ENCODE measurements at places on chromosomes 1 and 21.
A peak's percentile ranks its signal among the peaks of the same experiment; 100 is the strongest.

- no peak overlapping the region for H3K27ac ChIP-seq
- H3K4me3 ChIP-seq = no peak overlapping the region
- H3K36me3 ChIP-seq = no peaks in the 10 kb centered on the region
- no peaks in the 10 kb centered on the region for H3K4me1 ChIP-seq
- DNase-seq = no peak
These were observed 435.4 kb downstream of the MATN1 start for GRCh38 chr1:30287976-30288375.

GRCh38 chr1:35599411-35599810 is 26.3 kb downstream of the TFAP2E start:
- DNase-seq = no peak
- no peaks in the 10 kb centered on the region for H3K4me1 ChIP-seq
- H3K27ac ChIP-seq = no peak overlapping the region
- peaks cover 67% of the 10 kb centered on the region for H3K36me3 ChIP-seq
- no peak overlapping the region for H3K4me3 ChIP-seq

DNA sequence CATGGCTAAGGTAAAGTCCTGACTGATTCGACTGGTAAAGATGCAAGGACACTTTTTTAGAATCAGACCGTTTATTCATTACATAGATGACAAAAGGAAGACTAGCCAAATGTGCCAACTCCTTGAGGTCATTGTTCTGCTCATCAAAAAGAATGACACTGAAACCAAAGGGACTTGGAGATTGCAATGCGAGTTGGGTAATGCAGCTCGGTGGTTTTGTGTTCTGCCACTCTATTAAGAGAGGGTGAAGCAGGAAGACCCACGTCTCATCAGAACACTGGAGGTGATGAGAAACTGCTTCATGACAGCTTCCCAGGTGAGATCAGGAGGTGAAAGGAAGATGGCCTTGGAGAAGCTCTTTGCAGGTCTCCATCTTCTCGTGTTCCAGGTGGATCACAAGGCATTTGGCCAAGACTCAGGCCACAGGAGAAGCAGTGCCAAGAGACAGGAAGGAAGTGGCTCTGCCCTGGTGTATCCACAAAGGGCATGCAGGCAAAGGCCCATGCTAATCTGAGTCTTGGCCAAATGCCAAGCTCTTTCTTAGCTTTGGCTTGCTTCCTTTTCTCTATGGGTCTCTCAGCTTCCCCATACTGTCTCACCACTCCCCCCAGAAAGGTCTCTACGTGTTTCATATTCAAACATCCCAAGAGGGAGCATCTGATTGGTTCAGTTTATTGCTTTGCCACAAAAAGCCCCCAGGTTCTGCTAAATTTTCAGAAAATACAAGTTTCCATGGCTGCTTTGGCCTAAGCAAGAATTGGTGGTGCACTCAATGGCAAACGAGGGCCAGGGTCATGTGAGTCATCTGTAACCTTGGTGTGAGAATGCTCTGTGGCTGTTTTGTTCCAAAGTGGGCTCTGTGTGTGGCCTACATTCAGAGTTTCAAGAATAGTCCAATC is 5.7 kb upstream of the CCT8 start:
- peaks cover 8% of the 10 kb centered on the region for H3K4me1 ChIP-seq
- DNase-seq = peak; percentile 29
- H3K4me3 ChIP-seq = no peak overlapping the region
- H3K27ac ChIP-seq = peak overlapping the region; percentile 6
- no peaks in the 10 kb centered on the region for H3K36me3 ChIP-seq

DNA sequence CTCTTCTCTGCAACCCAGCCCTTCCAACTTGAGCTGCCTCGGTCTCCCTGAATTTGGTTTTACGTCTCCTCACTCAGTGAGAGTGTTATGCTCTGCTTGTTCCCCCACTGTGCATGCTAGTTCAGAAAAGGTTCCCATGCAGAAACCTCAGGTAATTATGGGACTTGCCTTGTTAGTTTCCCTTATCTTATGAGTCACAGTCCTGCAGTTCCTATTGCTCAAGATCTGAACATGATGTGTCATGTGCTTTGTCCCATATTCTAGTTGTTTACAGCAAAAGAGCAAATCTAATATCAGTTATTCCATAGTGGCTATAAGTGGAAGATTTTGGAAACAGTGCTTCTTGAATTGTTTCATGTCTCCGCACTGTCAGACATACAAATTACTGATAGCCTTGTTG is 74.4 kb downstream of the DUSP10 start:
- no peaks in the 10 kb centered on the region for H3K36me3 ChIP-seq
- peaks cover 3% of the 10 kb centered on the region for H3K4me1 ChIP-seq
- H3K4me3 ChIP-seq = no peak overlapping the region
- peak; percentile 85 for DNase-seq
- H3K27ac ChIP-seq = no peak overlapping the region

GRCh38 chr21:42558846-42559245 is 45.2 kb downstream of the SLC37A1 start:
- no peak overlapping the region for H3K4me3 ChIP-seq
- peaks cover 38% of the 10 kb centered on the region for H3K4me1 ChIP-seq
- no peak for DNase-seq
- no peaks in the 10 kb centered on the region for H3K36me3 ChIP-seq
- H3K27me3 ChIP-seq = no peaks in the 10 kb centered on the region

DNA sequence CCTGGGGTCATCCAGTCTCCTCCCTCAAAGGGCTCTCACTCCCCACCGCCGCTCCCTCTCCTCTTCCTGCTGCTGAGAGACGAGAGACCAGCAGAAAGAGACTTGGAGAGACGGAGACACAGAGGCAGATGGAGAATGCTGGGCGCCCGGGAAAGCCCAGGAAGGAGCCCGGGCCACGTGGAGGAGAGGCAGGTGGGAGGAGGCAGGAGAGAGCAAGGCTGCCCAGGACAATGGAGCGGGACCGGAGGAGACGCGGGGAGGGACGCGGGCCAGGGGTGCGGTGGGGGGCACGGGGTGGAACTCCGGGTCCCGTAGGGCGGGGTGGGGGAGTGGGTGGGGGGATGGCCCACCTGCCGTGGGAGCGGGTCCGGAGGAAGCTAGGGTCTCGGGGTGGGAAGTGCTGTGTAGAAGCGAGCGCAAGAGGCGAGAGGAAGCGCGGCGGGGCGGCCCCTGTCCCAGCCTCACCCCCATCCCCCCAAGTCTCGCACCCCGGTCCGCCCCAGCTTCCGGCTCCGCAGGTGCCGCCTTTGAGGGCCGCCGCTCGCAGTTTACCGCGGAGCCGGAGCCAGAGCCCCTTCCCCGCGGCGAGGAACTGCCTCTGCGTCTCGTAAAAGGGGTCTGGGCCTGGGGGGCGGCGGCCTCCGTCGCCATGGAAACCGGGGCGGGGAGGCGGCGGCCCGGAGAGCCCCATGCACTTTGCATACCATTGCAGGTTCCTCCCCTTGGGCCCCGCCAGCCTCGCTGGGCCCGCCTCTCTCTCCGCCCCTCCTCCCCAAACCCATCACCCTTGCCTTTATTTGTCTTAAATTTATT is 11.7 kb upstream of the EPHA2 start:
- H3K4me1 ChIP-seq = peaks cover 28% of the 10 kb centered on the region
- no peaks in the 10 kb centered on the region for H3K36me3 ChIP-seq
- H3K4me3 ChIP-seq = peak overlapping the region; percentile 66
- DNase-seq = peak; percentile 56
- H3K27me3 ChIP-seq = peaks cover 10% of the 10 kb centered on the region

GRCh38 chr1:14017531-14017961 is 317.6 kb downstream of the PRDM2 start:
- no peak overlapping the region for H3K4me3 ChIP-seq
- H3K27me3 ChIP-seq = no peaks in the 10 kb centered on the region
- no peaks in the 10 kb centered on the region for H3K36me3 ChIP-seq

GRCh38 chr1:224080115-224080774 is 33.7 kb upstream of the FBXO28 start:
- H3K36me3 ChIP-seq = no peaks in the 10 kb centered on the region
- no peak overlapping the region for H3K27ac ChIP-seq
- DNase-seq = peak; percentile 4
- H3K4me3 ChIP-seq = no peak overlapping the region
- no peaks in the 10 kb centered on the region for H3K27me3 ChIP-seq

- H3K4me1 ChIP-seq = no peaks in the 10 kb centered on the region
- no peak for DNase-seq
- H3K4me3 ChIP-seq = no peak overlapping the region
These were observed 26.2 kb downstream of the VPS45 start for GRCh38 chr1:150093805-150094204.

GRCh38 chr1:95396557-95396956 is 162.5 kb downstream of the RWDD3 start:
- H3K4me1 ChIP-seq = no peaks in the 10 kb centered on the region
- no peaks in the 10 kb centered on the region for H3K36me3 ChIP-seq
- no peaks in the 10 kb centered on the region for H3K27me3 ChIP-seq
- no peak for DNase-seq
- H3K4me3 ChIP-seq = no peak overlapping the region

GRCh38 chr1:72178266-72178665 is 104.1 kb downstream of the NEGR1 start:
- H3K36me3 ChIP-seq = no peaks in the 10 kb centered on the region
- H3K4me1 ChIP-seq = no peaks in the 10 kb centered on the region
- H3K27ac ChIP-seq = no peak overlapping the region
- DNase-seq = peak; percentile 21

- no peaks in the 10 kb centered on the region for H3K36me3 ChIP-seq
- no peaks in the 10 kb centered on the region for H3K27me3 ChIP-seq
- H3K4me1 ChIP-seq = peaks cover 1% of the 10 kb centered on the region
- peak; percentile 57 for DNase-seq
These were observed 202.9 kb downstream of the NCAM2 start for GRCh38 chr21:21200939-21201615.

DNA sequence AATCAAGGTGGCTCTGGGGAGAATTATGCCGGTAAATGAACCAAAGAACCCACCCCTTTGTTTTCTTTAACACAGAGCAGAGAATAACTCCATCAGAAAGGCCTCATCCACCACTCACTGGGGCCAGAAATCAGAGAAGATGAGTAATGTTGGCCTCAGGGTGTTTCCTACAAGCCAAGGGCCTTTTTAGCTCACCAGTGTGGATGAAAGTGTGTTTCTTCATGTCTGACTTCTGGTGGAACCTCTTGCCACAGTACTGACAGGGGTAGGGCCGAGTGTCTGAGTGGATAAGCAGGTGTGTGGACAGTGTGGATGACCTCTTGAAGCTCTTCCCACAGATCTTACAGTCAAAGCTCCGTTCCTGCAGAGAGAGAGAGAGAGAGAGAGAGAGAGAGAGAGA is 8.3 kb downstream of the GFI1 start:
- no peak overlapping the region for H3K27ac ChIP-seq
- H3K4me1 ChIP-seq = peaks cover 27% of the 10 kb centered on the region
- H3K36me3 ChIP-seq = no peaks in the 10 kb centered on the region
- DNase-seq = no peak

GRCh38 chr1:237763751-237764150 is 127.0 kb downstream of the ZP4 start:
- DNase-seq = no peak
- no peak overlapping the region for H3K4me3 ChIP-seq
- H3K36me3 ChIP-seq = no peaks in the 10 kb centered on the region
- no peaks in the 10 kb centered on the region for H3K27me3 ChIP-seq
- H3K27ac ChIP-seq = no peak overlapping the region

- peak overlapping the region; percentile 91 for H3K27ac ChIP-seq
- H3K4me1 ChIP-seq = peaks cover 3% of the 10 kb centered on the region
- peak; percentile 82 for DNase-seq
These were observed 612 bp downstream of the PSMA5 start for GRCh38 chr1:109425391-109426280.

DNA sequence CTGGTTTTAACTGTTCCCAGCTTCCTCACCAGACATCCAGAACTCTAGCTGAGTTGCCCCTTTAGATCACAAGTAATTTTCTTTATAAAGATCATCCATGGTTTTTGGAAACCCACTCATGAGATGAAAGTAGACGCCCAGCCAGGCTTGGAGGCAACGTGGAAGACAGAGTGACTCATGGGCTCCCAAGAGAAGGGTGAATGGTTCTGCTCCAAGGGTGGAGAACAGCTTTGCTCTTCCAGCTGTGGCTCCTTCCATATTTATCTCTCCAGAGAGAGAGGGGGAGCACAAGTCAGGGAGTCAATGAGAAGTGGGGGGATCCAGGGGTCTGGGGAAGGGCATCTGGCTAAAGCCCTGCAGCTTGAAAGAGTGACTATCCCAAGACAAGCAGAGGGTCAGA is 13.8 kb downstream of the FAM78B start:
- H3K4me3 ChIP-seq = no peak overlapping the region
- no peaks in the 10 kb centered on the region for H3K27me3 ChIP-seq
- H3K4me1 ChIP-seq = no peaks in the 10 kb centered on the region
- H3K36me3 ChIP-seq = no peaks in the 10 kb centered on the region
- H3K27ac ChIP-seq = no peak overlapping the region

DNA sequence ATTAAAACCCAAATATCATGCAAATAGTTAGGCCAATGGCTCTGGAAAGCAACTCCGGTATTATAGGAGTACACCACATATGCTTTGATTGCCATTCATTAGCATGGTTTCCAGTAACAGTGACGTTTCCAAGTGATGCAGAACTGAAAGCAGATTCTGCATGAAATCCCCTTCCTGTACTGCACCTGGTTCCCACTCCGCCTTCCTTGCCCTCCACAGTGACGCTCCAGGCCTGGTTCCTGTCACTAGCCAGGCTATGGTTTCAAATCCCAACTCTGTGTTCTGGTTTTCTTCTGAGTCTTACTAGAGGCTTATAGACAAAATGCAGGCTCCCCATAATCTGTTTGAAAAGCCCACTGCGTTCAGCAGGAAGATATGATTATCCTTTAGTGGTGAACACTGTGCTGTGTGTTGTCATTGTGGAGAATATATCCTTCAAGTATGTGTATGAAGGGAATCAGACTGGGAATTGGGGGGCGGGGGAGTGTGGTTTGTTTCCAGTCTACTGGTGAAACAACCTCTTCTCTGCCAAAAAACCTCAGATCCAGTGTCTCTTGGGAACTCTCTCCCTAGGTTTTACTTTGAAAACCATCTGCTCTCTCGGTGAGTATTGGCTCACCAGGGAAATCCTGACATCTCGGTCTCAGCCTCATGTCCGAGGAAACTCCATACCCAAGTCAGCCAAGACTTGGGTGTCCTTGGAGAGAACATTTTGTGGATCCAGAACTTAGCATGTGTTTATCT is 78.7 kb downstream of the TYW3 start:
- no peak for DNase-seq
- H3K36me3 ChIP-seq = no peaks in the 10 kb centered on the region
- H3K4me1 ChIP-seq = no peaks in the 10 kb centered on the region
- no peak overlapping the region for H3K4me3 ChIP-seq

DNA sequence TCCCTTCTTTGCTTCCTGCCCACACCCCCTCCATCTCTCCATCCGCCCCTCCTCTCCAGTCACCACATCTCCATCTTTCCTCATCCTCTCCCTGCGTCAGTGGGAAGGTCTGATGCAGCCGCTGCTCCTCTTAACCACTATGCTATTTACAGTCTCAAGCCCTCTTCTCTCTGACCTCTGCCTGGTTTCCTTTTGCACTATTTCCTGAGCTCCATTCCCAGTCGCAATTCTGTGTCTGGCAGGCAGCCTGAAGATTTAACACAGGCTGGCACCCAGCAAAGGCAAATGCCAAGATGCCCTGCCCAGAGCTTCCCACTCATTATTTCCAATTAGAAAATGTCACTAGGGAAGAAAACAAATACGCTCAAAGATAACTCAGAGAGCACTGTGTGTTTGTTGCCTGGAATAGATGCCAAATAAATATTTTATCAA is 89.6 kb upstream of the LPGAT1 start:
- H3K27ac ChIP-seq = no peak overlapping the region
- DNase-seq = peak; percentile 81
- peaks cover 14% of the 10 kb centered on the region for H3K4me1 ChIP-seq
- H3K27me3 ChIP-seq = no peaks in the 10 kb centered on the region
- H3K4me3 ChIP-seq = peak overlapping the region; percentile 45

- H3K27me3 ChIP-seq = peaks cover 98% of the 10 kb centered on the region
- no peak overlapping the region for H3K27ac ChIP-seq
- no peak for DNase-seq
- peaks cover 8% of the 10 kb centered on the region for H3K4me1 ChIP-seq
These were observed 2.2 kb downstream of the CACNA1E start for GRCh38 chr1:181485287-181486097.

- H3K27me3 ChIP-seq = peaks cover 9% of the 10 kb centered on the region
- H3K27ac ChIP-seq = no peak overlapping the region
- no peaks in the 10 kb centered on the region for H3K4me1 ChIP-seq
- no peak for DNase-seq
- H3K4me3 ChIP-seq = no peak overlapping the region
These were observed 296.4 kb downstream of the PTPRU start for GRCh38 chr1:29532751-29533150.

Measured in mesenchymal stem cell (in vitro differentiated cells and primary cell).